ENCODE measurements at places on chromosomes 16 and 17.
A peak's percentile ranks its signal among the peaks of the same experiment; 100 is the strongest.

GRCh38 chr17:9238340-9239245 is 217.3 kb downstream of the NTN1 start:
- no peak for DNase-seq

DNA sequence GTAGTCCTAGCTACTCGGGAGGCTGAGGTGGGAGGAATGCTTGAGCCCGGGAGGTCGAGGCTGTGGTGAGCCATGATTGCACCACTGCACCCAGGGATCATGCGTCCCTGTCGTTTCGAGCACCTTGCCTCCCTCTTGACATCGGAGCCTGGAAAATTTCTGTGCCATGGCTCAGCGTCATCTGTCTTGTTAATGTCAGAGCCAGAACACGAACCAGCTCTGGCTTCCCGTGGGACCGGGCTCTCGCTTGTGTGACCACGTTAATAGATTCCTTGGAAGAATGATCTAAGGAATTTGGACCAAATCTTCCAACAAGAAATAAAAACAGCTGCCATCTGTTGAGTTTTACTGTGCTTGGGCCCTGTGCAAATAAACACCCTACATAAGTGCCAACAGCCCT is 117.7 kb downstream of the ABCC1 start:
- DNase-seq, result no peak

GRCh38 chr17:80826955-80827645 is 164.5 kb upstream of the CHMP6 start:
- DNase-seq, result peak; percentile 76

GRCh38 chr16:3874242-3874641 is 6.3 kb downstream of the CREBBP start:
- DNase-seq, result no peak
